Kidney epithelial cell (primary cell): ENCODE measurements at places on chromosomes 6 and 20.

DNA sequence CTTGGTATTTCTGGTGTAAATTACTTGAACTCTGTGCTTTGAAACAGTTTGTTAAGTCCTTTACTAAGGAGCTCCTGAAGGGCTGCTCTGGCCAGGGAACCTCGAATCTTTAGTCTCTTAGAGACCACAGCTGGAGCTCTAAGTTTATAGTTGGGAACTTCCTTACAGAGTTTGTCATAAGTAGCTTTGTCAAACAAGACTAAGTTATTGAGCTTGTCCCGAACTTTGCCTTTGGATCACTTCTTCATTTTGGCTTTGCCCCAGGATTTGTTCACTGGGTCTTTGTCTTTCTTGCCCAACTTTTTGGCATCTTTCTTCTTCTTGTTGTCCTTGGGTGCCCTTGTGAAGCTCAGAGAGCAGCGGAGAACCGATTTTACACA lies 64.8 kb downstream of the FAM50B start:
- no peak for DNase-seq

DNA sequence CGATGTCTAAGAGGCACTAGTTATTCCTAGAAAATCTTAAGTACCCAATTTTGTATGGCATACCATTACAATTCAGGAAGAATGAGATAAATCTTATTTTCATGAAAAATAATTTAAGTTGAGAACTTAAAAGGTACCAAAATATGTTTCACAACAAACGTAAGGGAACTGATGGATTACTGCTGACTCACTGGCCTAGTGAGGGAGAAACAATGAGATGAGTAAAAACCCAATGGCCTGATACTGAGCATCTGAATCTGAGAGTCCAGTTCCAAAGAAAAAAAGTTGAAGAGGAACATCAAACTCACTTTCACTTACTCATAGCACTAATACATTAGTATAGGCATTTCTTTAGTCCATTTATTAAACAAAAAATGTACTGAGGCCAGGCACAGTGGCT lies 56.0 kb downstream of the MDN1 start:
- DNase-seq: no peak

DNA sequence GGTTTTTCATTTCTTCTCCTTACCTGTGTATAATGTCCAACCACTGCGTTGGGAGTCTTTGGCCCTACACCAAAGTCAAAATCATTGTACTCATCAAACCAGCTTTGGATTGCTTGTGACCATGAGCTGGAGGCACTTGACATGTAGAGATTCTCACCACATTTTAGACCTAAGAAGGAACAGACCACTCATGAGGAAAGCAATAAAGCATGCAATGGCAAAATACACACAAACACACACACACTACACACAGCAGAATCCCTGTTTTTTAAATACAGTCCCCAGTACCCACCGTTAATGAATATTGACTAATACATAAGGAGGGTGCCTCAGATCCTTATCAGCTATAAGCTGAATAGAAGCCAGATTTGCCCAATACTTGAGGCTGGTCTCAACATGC lies 10.5 kb downstream of the CRISP3 start:
- DNase-seq: no peak

DNA sequence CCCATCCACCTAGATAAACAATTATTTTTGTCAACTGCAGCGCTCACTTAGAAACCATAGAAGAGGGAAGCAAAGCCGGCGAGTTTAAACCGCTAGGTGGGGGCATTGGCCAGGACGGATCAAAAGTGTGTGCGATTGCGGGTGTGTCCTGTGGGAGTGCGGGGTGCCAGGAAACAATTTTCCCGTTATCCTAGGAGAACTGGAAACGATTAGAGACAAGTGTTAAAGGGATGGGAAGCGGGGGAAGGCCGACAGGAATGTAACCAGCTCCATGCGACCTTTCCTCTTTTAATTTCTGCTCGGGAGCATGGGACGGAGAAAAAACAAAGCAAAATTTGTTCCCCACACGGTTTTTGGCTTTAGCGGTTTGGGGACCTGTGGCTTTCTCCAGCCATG lies 2.8 kb upstream of the HTR1B start:
- DNase-seq: no peak

GRCh38 chr6:68726992-68727391 lies 91.9 kb downstream of the ADGRB3 start:
- no peak for DNase-seq

DNA sequence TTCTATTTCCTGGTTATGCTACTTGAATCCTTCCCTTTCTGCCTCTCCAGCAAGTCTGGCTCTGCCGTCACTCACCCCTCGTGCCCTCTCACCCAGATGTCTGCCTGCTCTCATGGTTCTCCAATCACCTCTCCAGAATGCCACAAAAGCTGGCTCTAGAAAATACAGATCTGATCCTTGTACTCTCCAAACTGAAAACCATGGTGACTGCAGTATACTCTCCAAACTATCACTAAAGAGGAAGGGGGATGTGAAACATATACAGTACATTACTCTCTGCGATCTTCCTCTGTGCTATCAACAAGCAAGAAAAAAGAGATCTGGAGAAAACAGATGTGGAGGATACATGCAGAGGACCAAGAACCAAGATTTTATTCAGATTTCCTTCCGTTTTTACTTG lies 91.1 kb downstream of the ATXN1 start:
- no peak for DNase-seq

DNA sequence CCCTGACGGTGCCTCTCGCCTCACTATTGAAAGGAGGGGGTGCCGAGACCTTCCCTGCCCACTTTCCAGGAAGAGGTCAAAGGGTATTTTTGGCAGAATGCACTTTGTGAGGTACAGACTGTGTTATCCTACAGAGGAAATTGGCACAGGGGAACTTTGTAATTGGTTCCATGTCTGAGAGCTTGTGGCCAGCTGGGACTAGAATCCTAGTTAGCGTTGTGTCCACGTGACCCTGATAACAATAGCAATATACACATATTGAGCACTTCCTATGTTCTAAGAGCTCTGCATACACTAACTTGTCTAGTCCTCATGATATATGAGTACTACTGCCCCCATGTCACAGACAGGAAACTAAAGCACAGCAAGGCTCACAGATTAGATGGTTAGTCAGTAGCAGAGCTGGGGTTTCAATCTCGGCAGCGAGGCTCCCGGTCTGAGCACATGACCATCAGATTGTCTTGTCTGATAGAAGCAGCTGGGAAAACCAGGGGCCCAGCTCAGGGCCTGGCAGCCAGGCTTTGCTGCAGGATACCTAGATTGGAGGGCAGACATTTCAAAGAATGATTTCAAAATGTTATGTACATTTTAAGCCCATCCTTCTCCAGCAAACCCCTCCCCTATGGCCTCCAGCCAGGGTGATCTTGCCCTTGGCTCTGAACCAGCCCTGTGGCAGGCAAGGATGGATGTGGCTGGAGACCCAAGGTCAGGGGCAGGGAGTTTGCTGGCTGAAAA lies 1.4 kb downstream of the MAPK13 start:
- no peak for DNase-seq

- no peak for DNase-seq
Observed at GRCh38 chr6:159126590-159126989, 42.6 kb upstream of the FNDC1 start.

DNA sequence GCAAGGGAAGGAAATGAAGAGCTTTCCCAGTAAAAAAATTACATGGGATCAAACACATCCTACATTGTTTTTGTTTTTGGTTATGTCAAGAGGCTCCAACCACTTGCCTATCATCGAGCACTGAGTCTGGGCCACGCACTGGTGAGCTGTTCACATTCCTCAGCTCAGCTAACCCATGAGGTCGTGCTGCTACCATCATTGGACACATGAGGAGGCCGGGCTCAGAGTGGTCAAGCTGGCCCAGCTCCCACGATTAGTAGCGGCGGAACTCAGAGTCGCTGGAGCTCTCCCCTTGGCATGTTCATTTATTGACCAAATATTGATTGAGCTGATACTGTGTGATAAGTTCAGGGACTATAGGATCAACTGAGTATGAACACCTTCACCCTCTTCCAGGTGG lies 164.9 kb downstream of the CDH26 start:
- DNase-seq: no peak

- no peak for DNase-seq
Observed at GRCh38 chr6:10405513-10405900, 9.4 kb downstream of the TFAP2A start.

GRCh38 chr20:11728937-11729336 lies 188.8 kb upstream of the BTBD3 start:
- DNase-seq: no peak

DNA sequence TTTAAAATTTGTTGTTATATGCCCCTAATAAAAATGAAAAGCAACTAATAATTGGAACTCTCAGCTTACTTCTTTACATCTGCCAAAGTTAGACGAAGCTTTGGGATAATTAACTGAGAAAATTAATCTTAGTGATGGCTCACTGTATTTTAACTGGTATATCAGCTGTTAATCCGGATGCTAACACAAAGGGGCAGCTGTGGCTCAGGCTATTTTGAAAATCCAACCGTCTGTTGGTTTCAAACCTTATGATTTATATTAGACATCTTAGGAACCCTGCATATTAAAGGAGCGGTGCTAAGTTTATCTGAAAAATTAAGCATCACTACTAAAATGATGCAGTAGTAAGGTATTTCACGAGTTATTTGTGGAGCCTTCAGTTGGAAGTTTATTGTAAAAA lies 96.6 kb downstream of the AKAP7 start:
- no peak for DNase-seq
